Memory B cell (primary cell): ENCODE measurements at places on chromosomes 12 and 14.

DNA sequence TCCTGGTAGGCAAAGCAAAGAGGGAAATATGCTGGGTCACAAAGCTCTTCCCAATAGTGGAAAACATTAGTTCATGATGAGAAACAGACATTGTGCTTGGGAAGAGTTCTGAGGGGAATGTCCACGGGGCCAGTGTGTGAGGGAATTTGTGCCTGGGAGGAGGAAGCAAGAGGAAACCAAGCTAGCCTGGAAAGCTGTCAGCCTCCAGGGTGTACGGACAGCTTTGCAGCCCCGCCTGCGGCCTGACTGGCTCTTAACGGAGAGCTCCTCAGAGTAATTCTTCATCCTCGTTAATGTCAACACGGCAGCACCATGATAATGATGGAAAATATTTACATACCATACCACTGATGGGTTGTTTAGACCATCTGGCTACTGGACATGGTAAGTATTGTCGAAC, 32.4 kb downstream of the PITPNM2 start:
- no peak for DNase-seq

DNA sequence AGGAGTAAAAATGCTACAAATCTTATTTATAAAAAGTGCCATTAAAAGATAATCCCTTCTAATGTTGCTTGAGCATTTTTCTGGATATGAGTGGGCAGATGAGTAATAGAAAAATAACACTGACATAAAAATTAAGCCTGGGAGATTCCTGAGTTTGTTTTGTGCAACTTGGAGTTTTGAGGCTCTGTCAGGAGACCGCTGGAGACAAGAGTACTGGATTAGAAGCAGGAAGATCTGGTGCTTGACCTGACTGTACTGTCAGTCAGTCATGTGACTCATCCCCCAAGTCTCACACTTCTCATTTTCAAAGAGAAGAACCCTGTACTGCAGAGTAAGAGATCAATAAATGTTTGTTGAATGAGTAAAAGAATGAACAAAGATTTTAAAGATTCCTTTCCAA, 29.4 kb downstream of the ANO4 start:
- DNase-seq: no peak

GRCh38 chr12:5912437-5913334, 32.4 kb downstream of the ANO2 start:
- no peak for DNase-seq

GRCh38 chr12:54692353-54692752, 44.2 kb upstream of the DCD start:
- no peak for DNase-seq
